SIG-M5 (cell line): ENCODE measurements at places on chromosomes 2 and 18.

DNA sequence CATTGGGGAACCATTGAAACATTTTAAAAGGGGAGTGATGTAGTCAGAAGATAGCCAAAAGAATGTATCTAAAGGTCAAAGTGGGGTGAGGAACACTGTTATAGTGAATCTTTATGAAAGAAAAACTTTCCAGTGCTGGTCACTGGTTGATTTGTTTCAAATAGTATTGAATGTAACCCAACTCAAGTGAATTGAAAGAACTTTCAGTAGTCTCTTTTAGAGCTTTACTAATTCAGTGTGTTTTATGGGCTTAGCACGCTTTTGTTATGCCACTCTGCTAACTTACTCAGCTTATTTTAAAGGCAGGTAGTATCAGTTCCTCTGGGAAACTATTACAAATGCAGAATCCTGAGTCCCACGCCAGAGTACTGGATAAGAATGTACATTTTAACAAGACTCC is 57.3 kb downstream of the GTF2A1L start:
- no peak for DNase-seq

DNA sequence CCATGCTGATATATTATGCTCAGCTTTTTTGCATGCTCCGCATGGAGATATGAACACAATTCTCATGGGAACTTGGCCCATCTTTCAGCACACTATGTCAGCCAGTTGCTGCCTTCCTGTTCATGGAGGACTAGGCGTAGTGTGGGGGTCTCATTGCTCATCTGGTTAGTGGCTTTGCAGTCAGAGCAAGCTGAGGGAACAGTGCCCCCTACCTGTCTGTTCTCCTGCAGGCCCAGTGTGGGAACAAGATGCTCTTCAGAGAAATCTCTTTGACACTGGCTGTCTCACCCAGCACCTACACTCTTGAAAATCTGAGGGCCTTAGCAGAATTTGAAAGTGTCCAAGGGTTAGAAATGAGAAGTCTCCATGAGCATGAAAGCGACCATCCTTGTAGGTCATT is 47.1 kb downstream of the SPTBN1 start:
- DNase-seq: no peak

GRCh38 chr2:205047273-205047839 is 502.1 kb downstream of the PARD3B start:
- no peak for DNase-seq

- DNase-seq: no peak
Measured at GRCh38 chr2:224378701-224379097, 23.2 kb downstream of the FAM124B start.

GRCh38 chr2:142180820-142181533 is 50.2 kb upstream of the LRP1B start:
- no peak for DNase-seq

DNA sequence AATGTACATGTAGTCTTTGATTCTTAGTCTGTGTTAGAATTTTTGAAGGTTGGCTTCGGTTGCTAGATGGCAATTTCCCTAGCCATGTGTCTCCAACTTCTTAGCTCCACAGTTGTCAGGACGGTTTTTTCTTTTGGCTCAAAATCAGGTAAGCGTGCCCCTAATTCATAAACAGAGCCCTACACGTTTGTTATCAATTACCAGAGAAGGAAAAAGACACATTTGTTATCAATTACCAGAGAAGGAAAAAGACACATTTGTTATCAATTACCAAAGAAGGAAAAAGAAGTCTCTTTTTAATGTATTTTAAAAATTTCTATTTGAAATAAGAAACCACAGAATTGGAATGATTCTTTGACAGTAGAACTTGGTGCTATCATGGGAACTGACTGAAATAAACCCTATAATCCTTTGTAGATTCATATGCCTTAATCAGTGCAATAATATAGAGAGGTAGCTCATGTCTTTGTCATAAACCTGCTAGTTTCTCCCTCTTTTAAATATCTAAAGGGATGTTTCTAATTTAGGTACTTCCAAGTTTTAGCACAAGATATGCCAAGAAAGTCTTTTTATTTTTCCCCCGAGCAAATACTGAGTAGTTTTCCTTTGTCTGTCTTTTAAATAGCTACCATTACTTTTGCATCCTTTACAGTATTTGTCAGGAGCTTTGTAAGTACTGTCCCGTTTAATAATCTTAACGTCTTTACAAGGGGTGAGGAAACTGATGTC is 35.9 kb downstream of the CAMKMT start:
- no peak for DNase-seq

DNA sequence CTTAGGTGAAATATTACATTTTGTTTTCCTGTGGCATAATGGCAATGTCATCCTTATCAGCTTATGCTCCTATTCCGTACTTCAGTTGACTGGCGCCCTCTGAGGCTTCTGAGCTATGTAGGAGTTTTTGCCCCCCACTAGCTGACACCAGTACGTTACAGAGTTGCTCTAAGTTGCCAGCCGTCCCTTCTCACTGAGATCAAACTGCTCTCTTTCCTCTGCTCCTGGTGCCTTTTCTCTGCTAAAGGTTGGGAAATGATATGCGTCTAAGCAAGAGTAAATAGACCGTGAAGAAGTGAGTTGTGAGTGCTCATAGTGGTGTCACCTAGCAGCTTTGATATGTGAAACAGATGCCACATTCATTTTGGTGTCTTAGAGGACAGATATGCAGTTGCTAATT is 99.2 kb downstream of the RAPGEF4 start:
- no peak for DNase-seq

DNA sequence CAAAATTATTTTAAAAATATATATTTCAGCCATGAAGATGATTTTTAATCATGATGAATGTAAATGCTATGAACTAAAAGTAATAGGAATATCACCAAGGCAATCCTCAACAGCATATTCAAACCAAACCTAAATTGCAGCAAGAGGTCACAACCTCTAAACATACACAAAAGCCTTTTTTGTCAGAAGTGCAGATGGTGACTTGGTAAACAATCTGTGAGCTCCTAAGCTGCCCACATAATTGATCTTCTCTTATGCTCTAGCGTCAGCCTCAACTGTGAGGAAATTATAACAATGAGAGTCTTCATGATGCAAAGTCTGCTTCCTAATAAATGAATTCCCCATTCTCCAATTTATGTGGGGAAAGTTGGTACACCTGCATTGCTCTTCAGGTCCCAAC is 113.2 kb downstream of the TSN start:
- DNase-seq: no peak

DNA sequence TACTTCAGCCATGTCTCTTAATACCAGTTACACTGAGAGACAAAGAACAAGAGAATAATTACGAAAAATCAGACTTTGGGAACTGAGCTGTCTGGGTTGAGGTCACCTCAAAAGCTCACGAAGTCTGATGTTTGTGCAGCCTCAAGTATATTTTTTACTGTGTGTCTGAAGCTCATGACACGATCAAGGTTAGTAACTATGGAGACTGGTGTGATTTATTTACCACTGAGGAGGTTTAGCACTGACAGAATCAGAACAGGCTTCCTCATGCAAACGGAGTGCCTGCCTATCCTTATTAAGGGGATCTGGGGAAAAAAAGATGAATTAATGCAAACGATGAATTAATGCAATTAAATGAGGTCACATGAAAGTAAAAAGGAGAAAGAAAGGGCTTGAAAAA is 61.1 kb upstream of the RAPH1 start:
- no peak for DNase-seq

DNA sequence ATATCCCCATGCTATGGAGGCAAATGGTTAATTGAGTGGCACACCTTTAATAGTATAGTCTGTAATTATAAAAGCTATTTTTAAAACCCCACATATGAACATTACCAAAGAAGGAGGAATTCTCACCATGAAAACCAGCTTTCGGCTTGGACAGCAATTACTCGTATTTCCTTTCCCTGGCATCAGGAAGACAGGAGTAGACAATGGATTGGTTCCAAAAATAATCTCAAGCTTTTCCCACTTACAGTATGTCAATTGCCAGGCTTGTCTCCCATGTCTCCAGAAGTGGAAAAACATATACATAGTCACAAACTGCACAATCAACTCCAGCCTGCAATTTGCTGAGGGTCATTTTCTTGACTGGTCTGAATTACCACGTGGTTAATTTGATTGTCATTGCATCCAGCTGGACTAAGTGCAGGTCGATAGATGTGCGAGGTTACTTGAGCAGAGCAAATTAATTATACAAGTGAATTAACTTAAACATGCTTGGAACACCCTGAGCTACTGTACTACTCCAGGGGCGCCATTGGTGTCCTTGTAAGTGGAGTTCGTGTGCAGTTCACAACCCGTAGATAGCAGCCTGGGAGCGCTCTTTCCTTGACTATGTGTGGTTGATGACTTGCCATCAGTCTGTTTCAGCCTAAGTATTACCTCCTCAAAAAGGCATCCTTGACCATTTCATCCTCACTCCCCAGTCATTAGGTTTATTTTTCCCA is 124.3 kb upstream of the PELI1 start:
- no peak for DNase-seq

DNA sequence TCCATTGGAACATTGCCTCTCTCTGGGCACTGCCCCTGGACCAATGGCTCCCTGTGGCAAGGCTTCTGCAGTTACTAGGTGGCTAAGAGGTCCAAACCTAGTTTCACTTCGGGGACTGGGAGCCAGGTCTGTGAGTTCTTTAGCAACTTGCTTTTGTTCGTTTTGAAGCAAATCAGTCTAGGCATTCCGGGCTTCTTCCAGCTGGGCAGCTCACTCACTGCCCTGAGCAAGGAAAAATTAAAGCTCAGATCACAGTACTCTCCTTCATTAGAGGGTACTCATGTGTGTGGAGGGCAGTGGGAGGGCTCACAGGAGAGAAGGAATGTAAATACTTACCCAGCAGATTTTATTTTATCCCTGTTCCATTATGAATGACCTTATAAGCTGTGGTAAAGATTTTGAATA is 80.3 kb downstream of the SPP2 start:
- DNase-seq: no peak

DNA sequence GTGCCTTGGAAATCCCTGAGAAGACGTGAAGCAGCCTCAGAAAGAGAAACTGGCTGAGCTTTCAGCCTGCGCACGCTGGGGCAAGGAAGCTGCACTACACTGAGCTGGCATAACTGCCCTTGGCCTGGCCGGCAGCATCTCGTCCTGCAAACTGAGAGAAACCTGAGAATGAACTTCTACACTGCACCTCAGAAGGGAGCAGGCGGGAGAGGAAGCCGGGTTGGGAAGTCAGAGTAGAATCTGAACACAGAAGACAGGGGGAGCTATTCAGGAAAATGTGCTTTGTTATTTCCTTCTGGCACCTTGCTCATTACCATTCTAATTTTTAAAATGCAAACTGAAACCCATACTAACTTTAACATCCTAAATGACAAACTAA is 70.9 kb downstream of the ZEB2 start:
- DNase-seq: no peak

DNA sequence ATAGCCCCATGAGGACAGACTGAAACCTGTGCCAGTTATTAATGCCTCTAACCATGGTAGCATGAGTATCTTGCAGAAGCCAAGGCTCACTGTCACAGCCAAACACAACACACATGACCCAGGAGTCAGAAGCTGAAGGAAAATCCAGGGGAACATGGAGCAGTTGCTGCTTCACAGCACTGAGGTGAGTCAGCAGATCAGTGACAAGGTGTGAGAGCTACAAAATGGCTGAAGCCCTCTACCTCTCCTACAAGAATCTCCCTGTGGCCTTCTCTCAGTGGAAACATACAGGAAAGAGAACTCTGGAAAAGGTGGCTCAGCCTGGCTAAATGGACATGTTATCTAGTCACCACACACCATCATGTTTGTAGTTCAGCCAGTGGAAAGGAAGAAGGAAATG is 93.5 kb downstream of the NAB1 start:
- no peak for DNase-seq

- no peak for DNase-seq
Measured at GRCh38 chr18:2850816-2851215, 4.0 kb downstream of the EMILIN2 start.

DNA sequence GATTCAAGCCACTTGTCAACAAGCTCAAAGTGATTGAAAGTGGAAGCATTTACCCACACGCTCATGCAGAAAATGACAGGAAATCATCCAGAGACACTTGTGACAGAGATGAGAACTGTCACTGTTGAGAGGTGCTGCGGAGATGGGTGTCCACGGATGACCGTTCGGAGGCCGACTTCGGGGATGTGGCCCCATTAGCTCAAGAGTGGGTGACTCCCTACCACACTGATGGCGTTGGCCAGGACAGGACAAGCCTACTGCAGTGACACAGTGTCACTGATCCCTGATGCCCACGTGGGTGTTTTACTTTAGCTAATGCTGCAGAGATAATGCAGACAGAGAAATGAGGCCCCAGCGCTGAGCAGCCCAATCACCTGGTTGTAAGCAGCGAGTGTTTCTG is 81.5 kb upstream of the YWHAQ start:
- DNase-seq: no peak

- DNase-seq: peak; percentile 30
Measured at GRCh38 chr2:86000131-86000937, 105.4 kb downstream of the POLR1A start.

DNA sequence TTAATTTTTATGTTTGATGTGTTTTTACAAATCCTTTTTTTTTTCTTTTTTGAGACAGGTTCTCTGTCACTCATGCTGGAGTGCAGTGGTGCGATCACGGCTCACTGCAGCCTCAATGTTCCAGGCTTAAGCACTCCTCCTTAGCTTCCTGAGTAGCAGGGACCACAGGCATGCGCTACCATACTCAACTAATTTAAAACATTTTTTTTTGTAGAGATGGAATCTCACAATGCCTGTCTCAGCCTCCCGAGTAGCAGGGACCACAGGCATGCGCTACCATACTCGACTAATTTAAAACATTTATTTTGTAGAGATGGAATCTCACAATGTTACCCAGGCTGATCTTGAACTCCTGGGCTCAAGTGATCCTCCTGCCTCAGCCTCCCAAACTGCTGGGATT is 3.2 kb downstream of the NOTO start:
- DNase-seq: no peak

- DNase-seq: no peak
Measured at GRCh38 chr2:206211657-206212255, 52.1 kb downstream of the EEF1B2 start.

DNA sequence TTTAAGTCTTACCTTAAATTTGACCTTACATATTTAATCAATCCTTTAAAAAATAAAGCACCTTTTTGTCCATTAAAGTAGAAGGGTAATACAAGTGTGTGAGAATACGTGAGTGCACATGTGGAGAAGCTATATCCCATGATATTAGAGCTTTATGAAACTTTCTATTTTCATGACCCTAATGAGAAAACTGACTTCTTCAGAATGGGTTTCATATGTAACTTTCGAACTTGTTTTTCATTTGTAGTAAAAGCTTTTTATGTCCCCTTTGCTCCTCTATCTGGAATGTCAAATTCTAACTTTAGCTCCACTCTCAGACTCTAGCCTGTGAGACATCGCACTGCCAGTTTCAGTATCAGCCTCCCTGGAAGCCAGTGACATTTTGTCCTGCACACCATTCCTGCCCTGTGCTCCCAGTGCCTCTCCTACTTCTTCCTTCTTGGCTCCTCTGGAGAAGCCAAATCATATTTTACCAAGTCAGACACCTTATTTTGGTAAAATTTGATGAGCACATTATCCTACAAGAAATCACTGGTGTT is 42.0 kb downstream of the MAPRE2 start:
- DNase-seq: no peak

- DNase-seq: no peak
Measured at GRCh38 chr2:101808006-101808562, 110.6 kb downstream of the MAP4K4 start.

- no peak for DNase-seq
Measured at GRCh38 chr2:230746213-230746612, 33.6 kb downstream of the CAB39 start.
